H1 (cell line): ENCODE measurements at places on chromosomes 6 and 20.

DNA sequence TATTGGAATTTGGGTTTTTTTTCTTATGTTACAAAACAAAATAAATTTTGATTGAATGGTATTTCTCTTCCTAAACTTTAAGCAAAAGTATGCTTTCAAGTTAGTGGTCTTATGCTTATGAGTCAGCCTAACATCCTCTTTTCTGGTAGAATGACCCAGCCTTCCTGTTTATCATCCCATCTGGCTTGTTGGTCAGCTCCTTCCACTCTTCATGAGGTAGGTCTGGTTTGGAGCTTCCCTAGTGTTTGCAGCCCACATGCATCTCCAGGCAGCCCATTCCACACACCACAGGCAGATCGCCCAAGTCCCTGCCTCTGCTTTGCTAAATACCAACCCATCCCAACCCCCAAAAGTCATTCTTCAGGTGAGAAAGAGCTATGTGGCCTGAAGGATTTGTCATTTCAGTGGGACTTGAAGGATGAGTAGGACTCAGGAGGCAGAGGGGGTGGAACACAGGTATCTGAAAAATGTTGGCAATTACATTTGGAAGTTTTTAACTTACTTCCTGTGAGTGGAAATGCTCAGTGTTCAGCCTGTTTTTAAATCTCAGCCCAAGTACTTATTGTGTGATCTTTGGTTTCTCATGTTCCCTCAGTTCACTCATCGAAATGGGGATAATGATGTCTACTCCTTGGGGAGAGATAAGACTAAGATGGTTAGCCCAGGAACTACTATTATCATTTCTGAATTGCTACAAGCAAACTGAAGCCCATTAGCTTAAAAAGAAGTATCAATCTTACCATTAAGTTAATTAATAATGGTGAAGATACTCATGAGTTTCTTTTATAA, 294.0 kb downstream of the ADGB start:
- DNase-seq: no peak

- DNase-seq: no peak
Measured at GRCh38 chr6:80528115-80528514, 421.6 kb downstream of the BCKDHB start.

- no peak for DNase-seq
Measured at GRCh38 chr6:105135056-105135455, 44.8 kb downstream of the POPDC3 start.

DNA sequence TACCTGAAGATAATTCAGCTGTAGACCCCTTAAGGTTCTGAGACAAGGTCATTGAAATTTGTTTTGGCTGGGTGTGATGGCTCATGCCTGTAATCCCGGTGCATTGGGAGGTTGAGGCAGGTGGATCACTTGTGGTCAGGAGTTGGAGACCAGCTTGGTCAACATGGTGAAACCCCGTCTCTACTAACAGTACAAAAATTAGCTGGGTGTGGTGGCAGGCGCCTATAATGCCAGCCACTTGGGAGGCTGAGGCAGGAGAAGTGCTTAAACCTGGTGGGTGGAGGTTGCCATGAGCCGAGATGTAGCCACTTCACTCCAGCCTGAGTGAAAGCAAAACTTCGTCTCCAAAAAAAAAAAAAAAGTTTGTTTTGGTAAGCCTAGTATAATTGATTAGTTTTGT, 11.0 kb downstream of the SRSF3 start:
- DNase-seq: no peak

- no peak for DNase-seq
Measured at GRCh38 chr20:50291254-50292078, 100.8 kb downstream of the CEBPB start.

DNA sequence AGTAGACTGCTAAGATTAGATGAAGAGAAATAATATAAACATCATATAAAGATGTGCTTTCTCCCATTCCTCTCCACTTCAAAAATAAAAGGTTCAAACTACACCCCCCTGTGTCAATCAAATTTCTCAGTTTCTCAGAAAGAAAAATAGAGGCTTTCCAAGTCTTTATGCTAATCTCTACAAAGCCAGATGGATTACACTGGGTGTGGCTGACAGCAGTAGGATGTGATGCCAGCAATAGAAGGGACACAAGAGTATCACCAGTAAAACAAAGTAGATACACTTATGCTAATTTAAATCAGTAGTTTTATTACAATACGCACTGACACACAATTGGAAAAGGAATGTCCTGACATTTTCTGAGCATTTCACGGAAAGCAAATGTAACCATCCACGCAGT, 353.4 kb downstream of the RNGTT start:
- no peak for DNase-seq

DNA sequence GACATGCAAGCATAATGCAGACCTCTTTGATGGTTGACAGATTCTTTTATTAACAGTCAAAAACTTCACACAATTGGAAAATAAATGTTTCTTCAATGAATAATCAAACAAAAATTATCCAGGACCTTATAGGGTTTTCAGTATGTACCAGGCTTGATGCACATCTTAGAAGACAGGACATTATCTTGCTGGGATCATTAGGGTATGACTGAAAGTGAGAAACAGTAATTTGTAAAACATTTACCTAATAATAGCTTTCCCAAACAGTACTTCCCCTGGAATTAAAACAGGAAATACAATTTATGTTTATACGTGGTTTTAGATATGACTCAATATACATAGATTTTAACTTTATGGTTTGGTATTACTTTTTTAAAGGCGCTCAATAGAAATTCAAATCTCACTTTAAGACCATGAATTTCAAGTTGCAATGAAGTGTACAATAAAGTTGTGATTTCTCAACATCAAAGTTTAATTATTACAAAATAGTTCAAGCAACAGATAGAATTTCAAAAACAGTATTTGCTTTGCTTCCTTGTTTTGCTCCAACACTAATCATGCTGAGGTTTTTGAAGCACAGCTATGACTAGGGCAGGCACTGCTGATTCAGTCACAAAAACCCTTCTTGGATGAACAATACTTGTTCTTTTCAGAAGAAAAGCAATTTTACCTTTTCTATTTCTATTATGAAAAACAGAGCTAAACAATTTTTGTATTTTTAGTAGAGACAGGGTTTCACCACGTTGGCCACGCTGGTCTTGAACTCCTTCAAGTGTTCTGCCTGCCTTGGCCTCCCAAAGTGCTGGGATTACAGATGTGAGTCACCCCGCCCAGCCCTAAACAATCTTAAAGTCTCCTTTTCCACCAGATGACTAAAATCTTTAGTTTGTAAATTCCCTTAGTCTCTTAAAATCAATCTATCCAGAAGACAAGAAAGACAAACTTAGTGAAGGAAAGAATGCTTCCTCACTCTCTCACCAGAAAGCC, 13.7 kb downstream of the SOD2 start:
- no peak for DNase-seq

- DNase-seq: no peak
Measured at GRCh38 chr6:40407239-40407638, 179.9 kb downstream of the LRFN2 start.
